ENCODE measurements at places on chromosomes 6 and 20.
A peak's percentile ranks its signal among the peaks of the same experiment; 100 is the strongest.

DNA sequence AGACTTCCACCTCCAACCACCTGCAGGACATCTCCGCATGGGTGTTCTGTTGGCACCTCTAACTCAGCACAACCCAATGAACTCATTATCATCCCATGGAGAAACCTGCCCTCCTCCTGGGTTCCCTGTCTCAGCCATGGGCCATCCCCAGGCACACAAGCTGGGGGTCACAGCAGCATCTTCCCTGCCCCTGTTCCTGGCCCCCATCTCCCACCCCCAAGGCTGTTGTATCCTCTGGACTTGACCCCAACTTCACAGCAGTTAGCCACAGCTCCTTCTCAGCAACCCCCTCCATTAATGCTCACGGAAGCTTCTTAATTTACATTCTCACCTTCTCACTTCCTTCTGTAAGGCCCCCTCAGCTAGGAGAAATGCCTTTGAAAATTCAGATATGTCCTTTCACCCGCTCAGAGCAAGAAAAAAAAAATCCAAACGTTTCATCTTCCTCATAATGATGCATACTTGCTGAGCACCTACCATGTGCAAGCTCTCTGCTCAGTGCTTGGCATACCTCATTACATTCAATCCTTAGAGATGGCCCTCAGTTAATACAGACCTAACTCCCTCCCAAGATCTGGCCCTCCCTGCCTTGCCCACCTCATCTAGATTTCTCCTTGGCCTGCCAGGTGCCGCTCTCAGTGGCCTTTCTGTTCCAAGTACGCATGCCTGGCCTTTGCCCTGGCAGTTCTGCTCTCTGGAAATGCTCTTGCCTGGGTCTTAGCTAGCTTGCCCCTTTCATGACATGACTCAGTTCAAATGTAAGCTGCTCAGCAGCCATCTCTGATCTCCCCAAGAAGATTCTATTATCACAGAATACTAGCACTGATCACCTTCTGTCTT is 2.5 kb upstream of the NELFCD start:
- no peak for DNase-seq

- peak; percentile 29 for DNase-seq
Measured at GRCh38 chr6:39029156-39030011, 19.2 kb upstream of the GLP1R start.

GRCh38 chr6:72376736-72377135 is 245.1 kb upstream of the KCNQ5 start:
- DNase-seq, result no peak

DNA sequence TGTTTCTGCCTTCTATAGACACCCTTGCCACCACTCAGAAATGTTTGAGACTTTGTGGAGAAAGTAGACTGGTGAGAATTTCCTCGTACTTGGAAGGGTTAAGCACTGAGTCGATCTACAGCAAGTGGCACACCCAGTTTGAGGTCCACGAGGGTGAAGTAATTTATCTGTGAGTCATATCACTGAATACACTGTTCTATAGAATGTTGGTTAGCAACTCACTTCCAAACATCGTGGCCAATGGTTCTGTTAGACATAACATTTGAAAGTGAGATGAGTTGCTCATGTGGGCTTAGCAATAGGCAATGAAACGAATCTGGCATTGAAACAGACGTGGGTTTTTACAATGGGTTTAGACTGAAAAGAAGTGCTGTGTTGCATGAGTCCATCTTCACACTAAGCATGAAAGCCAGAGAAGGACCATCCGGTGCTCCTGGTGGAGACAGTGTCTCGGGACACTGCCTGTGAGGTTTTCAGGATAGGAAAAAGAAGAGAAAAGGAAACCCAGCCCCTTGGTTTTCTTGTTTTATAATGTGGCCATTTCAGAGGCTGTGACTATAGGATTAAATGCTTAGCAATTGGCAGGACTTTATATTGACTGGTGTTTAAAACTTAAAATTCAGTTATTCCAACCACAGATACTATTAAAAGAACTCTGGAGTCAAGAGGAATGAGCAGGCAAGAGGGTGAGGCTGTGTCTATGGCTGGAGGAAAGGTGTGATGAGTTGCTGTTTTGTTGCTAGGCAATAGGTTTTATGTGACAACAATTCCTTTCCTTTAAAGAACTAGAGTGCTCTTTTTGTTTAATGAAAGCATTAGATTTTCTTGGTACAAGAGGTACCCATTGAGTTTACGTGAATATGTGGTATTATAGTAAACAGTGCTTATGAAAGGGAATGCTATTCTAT is 31.0 kb upstream of the EZR start:
- peak; percentile 97 for DNase-seq

DNA sequence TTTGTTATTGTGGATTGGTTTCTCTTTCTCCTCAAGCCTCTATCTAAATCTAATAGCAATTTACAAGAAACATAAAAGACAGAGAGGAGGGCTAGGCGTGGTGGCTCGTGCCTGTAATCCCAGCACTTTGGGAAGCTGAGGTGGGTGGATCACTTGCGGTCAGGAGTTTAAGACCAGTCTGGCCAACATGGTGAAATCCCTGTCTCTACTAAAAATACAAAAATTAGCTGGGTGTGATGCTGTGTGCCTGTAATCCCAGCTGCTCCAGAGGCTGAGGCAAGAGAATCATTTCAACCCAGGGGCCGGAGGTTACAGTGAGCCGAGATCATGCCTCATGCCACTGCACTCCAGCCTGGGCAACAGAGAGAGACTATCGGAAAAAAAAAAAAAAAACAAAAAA is 46.6 kb downstream of the SLC2A12 start:
- no peak for DNase-seq

- DNase-seq, result peak; percentile 48
Measured at GRCh38 chr6:16438718-16439591, 200.6 kb downstream of the GMPR start.

GRCh38 chr6:149028767-149029405 is 282.1 kb downstream of the UST start:
- DNase-seq, result peak; percentile 87

DNA sequence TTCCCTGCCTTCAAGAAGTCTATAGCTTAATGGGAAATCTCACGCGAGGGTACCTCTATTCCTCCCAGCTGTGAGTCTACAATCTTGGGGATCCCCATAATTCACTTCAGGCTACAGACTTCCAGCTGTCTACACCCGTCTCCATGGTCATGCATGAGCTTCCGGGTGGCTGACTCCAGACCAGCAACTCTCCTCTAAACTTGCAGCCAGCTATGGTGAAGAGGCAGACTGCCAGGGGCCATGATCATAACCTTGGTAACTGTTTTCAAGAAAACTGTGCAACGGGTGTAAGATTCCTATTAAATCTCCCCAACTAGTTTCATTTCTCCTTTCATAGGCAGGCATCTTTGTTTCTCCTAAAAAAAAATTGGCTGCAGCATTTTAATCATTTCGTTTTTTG is 534.4 kb upstream of the CHD6 start:
- no peak for DNase-seq

- no peak for DNase-seq
Measured at GRCh38 chr20:22374678-22375590, 209.4 kb downstream of the FOXA2 start.

DNA sequence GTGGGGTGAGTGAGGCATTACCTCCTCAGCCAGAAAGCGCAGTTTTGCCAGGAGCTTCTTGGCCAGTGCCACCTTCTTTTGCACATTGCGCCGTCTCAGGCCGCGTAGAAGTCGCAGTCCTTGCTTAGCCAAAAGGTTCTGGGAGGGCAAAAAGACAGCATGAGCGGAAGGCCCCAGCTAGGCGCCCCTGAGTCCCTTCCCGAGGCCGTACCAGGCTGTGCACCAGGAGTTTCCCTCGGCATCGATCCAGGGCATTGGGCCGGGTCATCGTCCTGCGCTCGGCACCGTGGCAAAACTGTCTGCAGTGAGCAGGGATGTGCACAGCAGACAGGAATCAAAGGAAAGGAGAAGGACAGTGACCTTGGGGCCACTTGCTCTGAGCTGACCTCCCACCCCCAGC is 20.2 kb upstream of the SPAG4 start:
- DNase-seq, result no peak

GRCh38 chr20:3727401-3728021 is 5.0 kb upstream of the HSPA12B start:
- DNase-seq, result peak; percentile 58

DNA sequence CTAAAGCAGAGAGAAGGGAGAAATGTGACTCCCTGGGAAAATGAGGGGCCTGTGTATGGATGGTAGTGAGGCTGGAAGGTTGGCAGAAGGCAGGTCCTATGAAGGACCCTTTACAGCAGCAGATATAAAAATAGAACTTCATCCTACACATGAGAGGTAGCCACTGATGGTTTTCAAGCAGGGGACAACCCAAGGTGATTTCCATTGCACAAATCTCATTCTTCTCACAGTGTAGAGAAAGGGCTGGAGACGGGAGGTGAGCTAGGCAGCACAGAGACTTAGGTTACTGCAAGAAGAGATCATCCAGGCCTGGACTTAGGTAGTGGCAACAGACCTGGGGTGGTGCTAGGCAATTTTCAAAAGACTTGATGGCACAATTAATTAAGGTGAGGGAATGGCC is 30.7 kb downstream of the TRAM2 start:
- DNase-seq, result no peak

DNA sequence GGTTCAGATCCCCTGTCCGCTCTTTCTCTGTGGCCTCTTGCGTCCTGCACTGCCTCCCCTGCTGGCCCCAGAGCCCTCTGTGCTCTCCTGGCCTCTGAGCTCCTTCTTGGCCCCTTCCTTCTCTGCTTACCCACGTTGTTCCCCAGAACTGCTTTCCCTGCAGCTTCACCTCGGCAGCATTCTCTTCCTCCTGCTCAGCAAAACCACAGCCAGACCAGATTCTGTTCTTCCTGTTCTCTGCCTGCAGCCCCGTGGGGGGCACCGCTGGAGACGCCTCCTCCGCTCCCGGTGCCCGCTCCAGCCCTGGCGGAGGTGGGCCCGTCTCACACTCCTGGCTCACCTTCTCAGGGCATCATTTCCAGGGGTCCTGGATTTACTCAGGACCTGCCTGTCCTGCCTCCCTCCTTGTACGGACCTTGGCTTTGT is 59.7 kb downstream of the TCP11 start:
- no peak for DNase-seq

GRCh38 chr6:21219856-21220255 is 373.7 kb upstream of the SOX4 start:
- no peak for DNase-seq

GRCh38 chr6:24140591-24140990 is 14.6 kb downstream of the NRSN1 start:
- DNase-seq, result no peak

GRCh38 chr20:13877793-13878192 is 93.0 kb downstream of the NDUFAF5 start:
- DNase-seq, result no peak
